ENCODE measurements at places on chromosomes 7 and 10.

GRCh38 chr7:118148930-118149329, 35.0 kb upstream of the LSM8 start:
- DNase-seq, result no peak

GRCh38 chr10:58210160-58210559, 57.5 kb downstream of the IPMK start:
- no peak for DNase-seq

GRCh38 chr10:4351723-4352413, 474.1 kb upstream of the AKR1E2 start:
- DNase-seq, result no peak

DNA sequence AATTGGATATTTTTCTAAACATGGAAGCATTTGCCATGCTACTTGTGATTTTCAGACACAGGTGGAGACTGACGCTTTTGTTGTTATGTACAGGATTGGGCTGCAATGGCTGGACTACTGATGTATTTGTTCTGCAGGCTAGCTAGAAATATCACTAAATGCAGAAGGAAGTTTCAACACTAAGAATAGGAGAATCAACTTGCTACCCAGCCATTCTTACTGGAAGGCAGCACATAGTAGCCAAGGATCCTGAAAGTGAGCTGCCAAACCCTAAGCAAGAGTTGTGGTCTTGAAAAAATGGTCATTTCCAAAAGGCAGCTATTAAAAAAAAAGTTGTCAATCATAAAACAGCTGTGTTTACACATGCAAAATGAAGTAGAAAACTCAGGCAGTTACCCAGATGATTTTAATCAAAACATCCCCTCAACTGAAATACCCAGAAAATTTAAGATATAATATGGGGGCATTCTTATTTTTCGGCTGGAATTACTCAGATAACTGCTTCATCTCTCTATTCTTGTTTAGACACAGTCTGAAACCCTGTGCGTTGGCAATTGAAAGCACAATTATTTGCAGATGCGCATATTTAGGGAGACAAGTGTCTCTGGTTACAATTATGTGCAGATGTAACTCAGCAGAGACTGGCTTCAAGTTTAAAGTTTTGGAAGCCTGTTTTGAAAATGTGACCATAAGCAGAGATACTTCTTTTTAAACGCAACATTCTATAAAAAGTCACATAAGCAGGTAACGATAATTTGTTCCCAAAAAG, 31.2 kb downstream of the GFRA1 start:
- no peak for DNase-seq

DNA sequence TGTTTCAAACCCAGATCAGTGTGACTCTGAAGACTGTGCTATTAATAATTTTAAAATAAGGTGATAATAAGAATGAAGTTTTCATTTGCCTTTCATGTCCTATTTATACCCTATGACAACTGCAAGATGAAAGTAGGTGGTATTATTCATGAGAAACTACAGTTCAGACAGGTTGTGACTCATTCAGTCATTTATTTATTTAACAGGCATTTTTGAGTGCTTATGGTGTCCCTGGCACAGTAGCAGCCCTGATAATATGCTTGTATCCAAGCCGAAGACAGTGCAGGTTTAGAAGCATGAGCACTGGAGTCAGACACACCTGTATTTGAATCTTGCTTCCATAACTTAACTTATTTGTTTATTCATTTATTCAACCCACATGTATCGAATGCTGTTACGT, 87.1 kb downstream of the FZD1 start:
- DNase-seq, result no peak

DNA sequence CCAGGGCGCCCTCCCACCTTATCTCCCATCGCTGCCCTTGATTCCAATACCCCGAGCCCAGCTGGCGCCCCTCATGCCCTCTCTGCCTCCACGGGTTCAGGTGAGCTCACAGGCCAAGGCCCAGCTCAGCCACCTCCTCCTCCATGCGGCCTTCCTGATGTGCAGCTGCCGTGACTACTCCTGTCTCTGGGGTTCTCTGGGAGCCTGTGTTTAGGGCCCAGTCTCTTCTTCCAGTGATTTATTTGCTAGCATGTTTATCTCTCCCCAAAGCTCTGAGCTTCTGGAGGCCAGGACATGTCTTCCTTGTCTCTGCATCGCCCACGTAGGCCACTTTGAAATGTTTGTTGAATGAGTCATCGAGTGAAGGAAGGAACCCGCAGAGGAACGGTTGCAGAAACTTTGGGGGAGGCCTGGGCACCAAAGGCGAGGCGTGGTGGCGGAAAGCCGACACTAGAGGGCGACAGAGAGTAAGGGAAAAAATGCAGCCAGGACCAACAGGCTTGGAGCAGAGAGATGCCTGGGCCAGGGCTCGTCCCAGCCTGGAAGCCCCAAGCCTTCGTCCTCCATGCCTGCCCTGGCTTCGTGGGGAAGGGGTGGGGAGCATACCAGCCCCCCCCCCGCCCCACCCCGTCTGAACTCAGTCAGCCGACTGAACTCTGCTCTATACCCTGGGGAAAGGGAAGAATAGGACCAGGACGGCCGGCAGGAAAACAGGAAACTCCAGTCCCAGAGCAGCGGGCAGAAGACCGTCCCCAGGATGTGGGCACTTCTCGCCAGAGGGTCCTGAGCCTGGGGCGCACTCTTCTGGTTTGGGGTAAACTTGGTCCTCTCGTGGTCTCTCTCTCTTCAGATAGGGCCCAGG, 10.9 kb upstream of the HSPB1 start:
- DNase-seq, result peak; percentile 76

GRCh38 chr7:169276-170172, 22.8 kb upstream of the FAM20C start:
- DNase-seq, result no peak

- no peak for DNase-seq
Measured at GRCh38 chr7:54839575-54840213, 80.7 kb upstream of the SEC61G start.

DNA sequence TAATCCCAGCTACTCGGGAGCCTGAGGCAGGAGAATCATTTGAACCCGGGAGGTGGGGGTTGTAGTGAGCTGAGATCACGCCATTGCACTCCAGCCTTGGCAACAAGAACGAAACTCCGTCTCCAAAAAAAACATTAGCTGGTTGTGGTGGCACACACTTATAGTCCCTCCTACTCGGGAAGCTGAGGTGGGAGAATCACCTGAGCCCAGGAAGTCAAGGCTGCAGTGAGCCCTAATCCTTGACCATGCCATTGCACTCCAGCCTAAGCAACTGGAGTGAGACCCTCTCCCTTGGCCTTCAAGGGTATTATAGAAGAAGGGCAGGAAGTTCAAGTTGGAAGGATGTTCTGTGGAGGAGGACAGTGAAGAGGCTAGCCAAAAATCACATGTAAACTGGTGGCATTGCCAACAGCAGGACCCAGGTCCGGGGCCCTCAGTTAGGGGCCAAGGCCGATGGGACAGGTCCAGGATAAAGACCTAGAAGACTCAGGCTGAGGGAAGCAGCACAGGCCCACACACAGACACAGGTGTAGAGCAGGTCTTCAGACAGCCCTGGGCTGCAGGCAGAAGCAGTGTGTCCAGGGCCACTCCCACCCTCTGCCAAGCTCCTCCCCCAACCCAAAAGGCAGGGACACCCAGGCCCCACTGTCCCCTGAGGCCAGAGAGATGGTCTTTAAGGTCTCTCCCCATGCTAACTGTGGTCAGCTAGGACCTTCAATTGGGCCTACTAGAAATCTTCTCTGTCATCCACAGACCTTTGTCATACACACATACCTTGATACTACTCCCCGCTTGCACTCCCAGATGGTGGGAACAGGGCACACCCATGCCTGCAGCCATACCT, 8.4 kb upstream of the SAMD8 start:
- no peak for DNase-seq

DNA sequence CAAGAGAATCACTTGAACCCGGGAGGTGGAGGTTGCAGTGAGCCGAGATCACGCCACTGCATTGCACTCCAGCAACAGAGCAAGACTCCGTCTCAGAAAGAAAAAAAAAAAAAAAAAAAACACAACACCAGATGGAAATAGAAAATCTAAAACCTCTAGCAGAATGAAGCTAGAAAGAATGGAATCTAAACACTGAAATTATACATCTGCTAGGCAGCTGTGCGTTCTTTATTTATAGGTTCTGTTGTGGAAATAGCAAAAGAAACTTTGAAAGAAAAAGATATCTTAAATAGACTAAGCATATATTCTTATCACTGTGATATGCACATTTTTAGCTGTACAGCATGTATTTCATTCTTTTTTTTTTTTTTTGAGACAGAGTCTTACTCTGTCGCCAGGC, 17.1 kb downstream of the BMPR1A start:
- DNase-seq, result no peak

DNA sequence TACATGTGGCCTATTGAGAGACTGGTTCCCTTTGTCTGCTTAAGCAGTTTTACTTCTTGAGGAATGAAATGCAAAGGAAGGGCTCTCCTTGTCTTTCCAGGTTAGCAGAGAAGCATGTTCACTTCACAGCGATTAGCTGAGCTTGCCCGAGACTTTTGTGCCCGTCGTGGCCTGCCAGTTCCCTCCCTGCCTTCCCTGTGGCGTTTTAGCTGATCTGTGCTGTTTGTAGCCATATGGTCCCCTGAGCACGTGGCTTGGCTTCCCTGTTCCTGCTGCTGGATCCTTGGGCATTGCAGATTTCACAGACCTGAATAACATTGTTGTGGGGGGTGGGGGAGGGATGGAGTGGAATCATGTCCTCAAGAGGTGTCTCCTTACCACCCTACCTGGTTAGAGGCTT, 61.8 kb downstream of the SND1 start:
- DNase-seq, result no peak

- no peak for DNase-seq
Measured at GRCh38 chr7:115578576-115578975, 452.0 kb downstream of the TFEC start.

DNA sequence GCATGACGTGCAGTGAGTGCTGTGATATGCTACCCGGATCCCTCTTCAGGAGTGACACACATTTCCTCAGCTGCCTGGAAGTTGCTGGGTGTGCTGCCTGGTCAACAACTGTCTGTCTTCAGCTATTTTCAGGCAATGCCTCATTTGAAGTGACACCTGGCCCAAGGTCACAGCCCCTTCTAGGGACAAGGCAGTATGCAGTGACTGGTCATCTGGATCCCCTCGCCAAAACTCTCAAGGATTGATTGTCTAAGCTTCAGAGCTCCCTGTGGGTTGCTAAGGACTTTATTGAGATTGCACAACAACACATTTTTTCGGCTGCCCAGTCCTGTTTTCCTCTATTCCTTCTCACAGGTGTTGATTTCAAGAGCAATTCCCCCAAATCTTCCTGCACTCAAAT, 108.8 kb downstream of the GNAI1 start:
- DNase-seq, result no peak

- no peak for DNase-seq
Measured at GRCh38 chr7:74304550-74304949, 15.3 kb downstream of the CLIP2 start.

GRCh38 chr7:2802504-2803341, 41.4 kb downstream of the GNA12 start:
- DNase-seq, result no peak

DNA sequence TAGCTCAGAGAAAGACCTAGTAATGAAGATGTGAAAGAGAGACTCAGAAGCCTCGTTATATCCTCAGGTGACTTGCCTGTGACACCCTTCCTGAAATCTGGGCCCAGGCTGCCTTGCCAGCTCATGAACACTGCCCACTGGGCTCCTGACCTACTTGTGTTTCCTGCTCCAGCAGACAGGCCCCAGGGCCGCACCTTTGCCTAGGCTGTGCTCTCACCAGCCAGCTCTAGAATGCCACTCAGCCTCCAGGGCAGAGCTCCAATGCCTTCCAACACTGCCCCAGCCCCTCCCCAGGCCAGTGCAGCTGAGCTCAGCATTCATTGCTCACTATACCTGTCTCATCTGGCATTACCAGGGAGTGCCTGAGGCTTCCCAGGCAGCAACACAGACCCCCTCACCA, 94.3 kb downstream of the DLG5 start:
- peak; percentile 40 for DNase-seq

DNA sequence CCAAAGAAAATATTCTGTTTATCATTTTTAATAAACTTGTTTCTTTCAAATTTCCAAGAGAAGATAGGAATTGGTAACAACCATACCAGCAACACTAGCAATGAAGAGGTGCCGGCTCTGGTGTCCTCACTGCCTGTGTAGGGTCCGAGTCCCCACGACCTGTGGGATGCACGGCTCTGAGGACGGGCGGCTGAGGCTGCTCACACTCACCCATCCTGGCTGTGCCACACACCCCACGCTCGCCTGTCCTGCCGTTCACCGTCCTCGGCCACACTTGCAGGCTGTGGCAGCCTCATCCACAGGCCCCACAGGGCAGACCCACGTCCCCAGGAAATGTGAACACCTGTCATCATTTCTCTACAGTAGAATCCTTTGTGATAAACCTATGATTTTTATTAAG, 48.2 kb upstream of the DPYSL4 start:
- no peak for DNase-seq

DNA sequence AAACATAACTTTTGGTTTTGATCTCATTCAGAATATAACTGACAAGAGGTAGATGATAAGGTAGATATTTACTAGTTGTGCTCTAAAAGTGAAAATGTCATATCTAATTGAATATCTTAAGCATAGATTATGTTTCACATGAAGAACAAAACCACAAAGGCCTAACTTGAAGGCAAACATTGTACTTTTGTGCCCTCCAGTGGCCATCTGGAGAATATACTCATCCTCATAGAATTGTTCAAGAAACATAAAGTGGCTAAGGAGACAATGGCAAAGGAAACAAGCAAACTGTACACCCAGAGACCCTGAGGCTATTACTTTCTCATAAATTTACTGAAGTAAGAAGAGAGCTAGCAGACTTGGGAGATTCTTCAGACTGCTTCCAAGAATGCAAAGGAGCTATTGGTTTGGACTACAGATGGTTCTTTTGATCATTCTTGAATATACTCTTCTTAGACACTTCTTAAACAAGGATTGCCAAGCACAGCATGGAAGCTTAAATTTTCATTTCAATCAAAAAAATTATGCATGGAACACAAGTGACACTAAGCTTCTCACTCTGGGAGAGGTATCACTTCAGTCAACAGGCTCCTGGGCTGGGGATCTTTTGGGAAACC, 98.2 kb upstream of the DKK1 start:
- DNase-seq, result no peak

DNA sequence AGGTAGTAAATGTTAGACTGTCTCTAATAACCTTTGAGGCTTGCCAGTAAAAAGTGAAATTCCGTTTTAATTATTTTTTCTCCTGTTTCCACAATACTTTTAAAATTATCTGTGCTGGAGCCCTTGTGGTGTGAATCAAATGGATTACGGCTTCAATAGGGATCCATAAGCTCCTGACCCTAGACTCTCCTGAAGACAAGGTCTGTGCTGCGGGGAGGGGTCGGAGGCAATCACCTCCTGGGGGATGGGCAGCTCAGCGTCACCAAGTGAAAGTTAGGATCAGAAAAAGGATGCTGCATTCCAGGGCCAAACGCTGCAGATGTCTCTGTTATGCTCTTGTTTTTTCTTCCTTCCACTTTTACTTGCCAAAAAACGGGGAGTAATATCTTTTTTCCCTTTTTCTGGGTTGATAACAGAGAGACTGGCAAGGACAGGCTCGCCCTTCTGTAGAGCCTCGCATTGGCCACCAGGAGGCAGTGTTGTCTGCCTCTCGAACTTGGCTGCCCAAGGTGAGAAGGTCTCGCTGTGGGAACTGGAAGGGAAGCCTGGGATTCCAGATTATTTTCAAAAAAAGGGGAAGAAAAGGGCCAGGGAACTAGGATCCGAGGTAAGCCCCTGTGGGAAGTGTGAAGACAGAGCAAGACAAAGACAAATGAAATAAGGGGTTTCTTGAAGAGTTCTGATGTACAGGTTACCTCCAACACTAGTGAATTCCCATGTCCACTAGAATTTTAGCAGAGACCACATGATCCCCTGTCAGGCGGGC, 621.9 kb downstream of the ACTR3B start:
- DNase-seq, result no peak

All from effector CD4-positive, alpha-beta T cell (primary cell).